ENCODE measurements at places on chromosomes 16 and 17.

- DNase-seq = no peak
These were observed 14.1 kb upstream of the SPATA32 start for GRCh38 chr17:45276031-45276430.

- DNase-seq = peak; percentile 97
These were observed 6.8 kb upstream of the NOTUM start for GRCh38 chr17:81967533-81968395.

DNA sequence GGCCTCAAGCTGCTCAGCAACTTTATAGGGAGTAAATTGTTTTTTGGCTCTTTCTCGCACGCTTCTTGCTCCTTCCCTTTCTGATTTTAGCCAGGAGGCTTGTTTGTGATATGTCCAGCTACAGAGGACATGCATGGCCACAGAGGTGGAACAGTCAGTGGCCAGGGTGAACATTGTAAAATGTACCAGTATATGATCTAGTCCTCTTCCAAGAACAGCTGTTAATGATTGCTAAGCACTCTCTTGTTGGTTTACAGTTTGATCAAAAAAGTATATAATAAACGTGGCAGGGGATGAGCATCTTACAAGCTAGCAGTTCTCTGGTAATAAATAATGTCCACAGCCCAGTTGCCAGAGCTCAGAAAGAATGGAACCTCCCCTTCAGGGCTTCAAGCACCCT, 461.7 kb upstream of the DYNLRB2 start:
- no peak for DNase-seq

GRCh38 chr17:35949401-35949800, 5.9 kb upstream of the LYZL6 start:
- DNase-seq = no peak

- peak; percentile 71 for DNase-seq
These were observed 74.5 kb upstream of the DYNLRB2 start for GRCh38 chr16:80466024-80466987.

DNA sequence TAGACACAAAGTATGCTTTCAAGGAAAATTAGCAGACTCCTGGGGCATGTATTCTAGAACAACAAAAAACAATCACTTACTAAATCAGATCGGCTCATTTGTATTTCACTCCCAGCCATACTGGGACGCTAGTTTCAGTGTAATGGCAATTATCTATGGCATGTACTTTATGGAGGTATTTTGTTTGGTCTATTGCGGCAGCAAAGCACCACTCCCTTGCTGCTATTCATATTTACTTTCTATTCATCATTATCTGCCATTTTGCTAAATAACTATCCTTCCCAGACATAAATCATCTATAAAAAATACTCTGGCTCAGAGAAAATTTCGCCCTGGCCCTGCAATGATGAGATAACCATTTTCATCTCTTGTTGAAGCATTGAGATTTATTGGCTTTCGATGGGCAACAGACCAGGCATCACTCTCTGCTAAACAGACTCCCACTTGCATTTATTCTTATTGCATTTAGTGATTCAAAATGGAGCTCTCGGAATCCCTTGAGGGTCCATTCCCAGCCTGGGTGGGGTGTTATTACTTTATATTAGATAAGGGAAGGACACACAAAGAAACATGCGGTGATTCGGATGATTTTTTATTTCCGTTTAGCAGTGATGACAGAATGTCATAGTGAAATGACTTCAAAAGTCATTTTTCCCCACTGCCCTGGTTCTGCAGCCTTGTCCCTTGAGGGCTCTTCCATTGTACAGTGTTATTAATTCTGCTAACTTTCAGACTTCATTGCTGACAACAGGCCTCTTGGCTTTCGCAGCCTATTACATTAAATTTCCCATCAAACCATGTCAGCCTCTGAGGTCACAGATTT, 225.8 kb downstream of the IRX3 start:
- DNase-seq = no peak

GRCh38 chr17:58351182-58351581, 819 bp downstream of the SUPT4H1 start:
- no peak for DNase-seq

DNA sequence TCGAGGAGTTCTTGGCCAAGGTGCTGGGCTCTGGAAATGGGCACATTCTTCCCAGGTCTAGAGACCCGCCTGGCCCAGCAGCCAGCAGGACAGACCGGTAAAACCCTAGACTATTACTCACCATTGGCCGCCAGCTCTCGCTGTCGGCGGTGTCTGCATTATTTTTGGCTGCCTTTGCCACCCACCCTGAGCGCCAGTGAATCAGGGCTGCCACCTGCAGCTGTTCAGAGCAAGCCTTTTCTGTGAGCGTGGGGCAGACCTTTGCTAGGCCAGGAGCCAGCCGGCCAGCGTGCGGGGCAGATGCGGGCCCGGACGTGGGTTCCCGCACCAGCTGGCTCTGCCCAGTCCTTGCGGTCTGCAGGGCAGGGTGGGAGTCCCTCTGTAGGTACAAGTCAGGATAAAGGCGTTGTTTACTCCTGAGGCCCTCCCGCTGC, 15.8 kb upstream of the CLEC18A start:
- no peak for DNase-seq

Measured in activated CD8-positive, alpha-beta T cell treated with anti-CD3 and anti-CD28 coated beads for 36 hours (primary cell).